Activated CD8-positive, alpha-beta T cell treated with anti-CD3 and anti-CD28 coated beads, Interleukin-2, amount 10 ng/mL, durations not matched to agents 7 days and 5 days (primary cell): ENCODE measurements at places on chromosomes 4 and X.

DNA sequence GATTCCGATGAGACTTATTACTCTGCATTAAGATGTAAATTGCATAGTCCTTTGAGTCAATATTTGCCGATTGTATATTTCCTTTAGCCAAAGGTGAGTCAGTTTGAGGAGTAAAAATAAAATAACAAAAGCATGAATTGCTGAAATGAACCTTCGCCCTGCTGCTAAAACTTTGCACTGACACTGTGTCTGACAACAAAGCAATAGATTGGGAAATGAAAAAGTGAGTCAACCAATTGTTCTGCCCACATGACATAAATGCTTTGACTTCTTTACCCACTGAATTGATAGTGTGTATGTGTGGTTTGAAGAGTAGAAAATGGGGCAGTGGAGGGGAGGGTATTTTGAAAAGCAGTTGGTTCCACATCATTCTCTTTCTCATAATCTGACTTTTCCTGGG, 88.4 kb upstream of the AFF2 start:
- no peak for DNase-seq

- DNase-seq = no peak
These were observed 2308.1 kb upstream of the AGA start for GRCh38 chr4:179750374-179750773.

- no peak for DNase-seq
These were observed 37.0 kb downstream of the XK start for GRCh38 chrX:37722595-37722994.

GRCh38 chr4:74109116-74109869, 10.3 kb upstream of the CXCL2 start:
- no peak for DNase-seq

GRCh38 chrX:150990910-150991309, 7.8 kb downstream of the HMGB3 start:
- DNase-seq = no peak

GRCh38 chr4:172822331-172822730, 346.3 kb upstream of the GALNT7 start:
- DNase-seq = no peak

DNA sequence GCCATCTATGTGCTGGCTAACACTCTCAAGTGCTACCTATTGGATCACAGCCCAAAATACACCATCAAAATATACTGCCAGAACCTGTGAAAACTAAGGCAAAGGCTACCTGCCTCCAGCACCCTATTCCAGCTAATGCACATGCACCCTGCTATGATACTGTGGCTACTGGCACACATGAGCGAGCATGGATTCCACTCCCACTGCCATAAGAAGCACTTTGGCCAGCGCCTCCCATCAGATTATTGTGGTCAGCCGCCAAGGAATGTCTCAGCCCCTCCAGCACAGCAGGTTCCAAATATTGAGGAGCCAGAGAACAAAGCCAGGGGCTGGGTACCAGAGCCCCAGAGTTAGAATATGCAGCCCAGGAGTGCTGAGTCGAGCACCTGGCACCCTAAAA, 32.5 kb upstream of the TMPRSS11F start:
- DNase-seq = no peak

GRCh38 chr4:111216791-111217190, 593.9 kb upstream of the PITX2 start:
- DNase-seq = no peak

DNA sequence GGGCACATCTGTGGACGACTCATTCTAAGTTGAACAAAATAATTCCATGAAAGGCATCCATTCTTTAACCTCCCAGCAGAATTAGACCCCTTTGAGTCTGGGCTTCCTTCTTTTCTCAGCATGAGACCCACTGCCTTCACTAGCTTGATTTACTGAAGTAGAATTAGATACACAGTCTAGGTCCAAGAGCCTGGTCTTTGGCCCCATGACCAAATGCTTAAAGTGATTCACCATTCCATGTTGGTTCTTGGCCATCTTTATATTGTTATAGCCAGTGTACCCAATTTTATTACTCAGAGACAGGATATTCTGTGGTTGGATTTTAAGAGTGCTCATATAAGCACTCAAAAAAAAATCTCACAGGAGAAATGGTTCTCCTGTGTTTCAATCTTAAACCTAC, 155.3 kb upstream of the GPC4 start:
- DNase-seq = no peak

GRCh38 chr4:171813526-171814250, 484 bp downstream of the GALNTL6 start:
- DNase-seq = no peak

- DNase-seq = no peak
These were observed 247 bp upstream of the PPA2 start for GRCh38 chr4:105474099-105474518.

DNA sequence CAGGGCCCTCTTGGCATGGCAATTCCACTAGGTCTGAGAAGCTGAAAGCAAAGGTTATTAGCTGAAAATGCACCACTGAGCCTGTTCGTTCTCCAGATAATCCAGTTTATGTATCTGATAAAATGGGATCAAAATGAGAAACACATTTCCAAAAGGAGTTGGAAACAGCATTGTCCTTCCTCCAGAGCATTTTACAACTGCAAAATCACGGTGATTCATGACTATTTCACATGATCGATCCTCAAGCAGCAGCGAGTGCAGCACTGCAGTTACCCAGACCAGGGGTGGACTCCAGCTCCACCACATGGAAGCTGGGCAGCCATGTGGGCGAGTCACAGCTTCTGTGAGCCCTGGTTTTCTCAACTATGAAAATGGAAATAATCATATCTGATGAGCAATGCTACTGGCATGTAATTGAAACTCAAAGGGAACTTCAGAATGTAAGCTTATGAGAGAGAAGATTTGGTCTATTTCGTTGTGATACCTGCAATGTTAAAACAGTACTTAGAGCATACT, 78.7 kb upstream of the MSX1 start:
- DNase-seq = no peak

DNA sequence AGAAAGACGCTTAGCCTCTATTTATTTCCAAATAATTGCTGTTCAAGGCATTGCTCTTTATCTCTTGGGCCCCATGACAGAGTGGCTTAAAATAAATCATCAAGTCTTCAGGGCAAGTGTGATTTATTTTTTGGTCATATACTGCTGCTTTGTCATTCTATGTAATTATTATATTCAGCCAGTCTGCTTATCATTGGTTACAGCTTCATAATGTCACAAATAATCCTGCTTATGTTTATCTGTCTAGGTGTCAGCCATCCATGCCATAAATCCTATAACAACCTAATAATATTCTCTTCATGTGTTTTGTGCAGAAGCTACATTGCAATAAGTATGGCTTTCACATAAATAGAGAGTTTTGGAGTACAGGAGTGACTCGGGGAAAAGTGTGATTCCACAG, 41.0 kb downstream of the HHIP start:
- DNase-seq = no peak

- DNase-seq = no peak
These were observed 262.9 kb upstream of the CXorf51A start for GRCh38 chrX:147077472-147077871.

DNA sequence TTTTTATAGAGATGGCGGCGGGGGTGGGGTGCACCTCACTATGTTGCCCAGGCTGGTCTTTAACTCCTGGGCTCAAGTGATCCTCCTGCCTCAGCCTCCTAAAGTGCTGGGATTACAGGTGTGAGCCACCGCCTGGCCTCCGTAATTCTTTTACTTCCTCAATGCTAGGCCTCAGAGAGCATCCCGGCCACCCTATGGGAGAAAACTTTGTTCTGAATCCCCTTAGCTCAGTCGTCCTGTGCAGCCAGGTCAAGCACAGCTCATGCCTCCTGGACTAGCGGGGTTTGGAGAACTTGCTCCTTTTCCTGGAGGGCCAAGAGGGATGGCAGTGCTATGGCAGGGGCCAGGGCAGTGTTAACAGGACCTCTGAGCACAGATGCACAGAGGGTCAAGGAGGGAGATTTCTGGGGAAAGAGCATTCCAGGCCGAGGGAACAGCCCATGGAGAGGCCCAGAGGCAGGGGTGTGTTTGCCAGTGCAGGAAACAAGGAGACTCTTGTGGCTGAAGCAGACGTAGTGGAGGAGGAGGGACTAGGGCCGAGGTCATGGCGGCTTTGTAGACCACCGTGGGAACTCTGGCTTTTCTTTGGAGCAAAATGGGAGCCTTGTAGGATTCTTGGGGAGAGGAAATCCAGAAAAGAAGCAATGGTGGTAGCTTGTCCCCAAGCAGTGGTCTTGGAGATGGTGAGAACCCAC, 9.8 kb upstream of the TNIP2 start:
- no peak for DNase-seq

DNA sequence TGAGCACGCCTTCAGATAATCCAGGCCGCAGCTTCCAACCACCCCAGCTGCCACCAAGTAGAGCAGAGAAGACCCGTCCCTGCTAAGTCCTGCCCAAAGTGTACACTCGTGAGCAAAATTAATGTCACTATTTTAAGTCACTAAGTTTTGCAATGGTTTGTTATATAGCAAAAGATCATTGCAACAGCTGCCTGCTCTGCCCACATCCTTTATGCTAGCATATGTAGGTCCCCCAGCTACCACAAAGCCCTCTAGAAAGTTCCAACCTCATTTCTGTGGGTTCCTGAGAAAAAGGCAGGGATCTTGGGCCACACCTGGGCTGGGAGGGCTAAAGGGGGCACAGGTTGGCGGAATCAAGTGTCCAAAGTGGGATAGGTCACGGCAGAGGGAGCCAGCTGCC, 346.9 kb downstream of the BCOR start:
- peak; percentile 38 for DNase-seq

- DNase-seq = no peak
These were observed 137.2 kb downstream of the DIPK2B start for GRCh38 chrX:45063319-45064095.

DNA sequence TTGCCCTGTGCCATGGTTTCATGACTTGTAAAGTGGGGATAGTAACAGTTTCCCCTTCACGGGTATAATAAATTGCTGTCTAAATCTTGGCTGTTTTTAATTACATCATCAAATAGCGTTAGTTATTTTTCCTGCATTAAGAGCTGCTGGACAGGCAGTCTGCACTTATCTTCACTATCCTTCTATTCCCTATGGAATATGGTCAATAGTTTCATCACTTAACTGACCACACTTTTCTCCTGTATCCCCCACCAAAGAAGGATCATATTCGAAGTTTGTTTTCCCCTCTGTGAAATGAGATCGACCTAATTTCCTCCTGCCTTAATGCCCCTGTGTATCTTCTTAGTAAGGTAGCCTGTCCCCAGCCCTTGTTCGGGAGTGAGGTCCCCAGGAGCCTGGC, 133.2 kb downstream of the SHROOM3 start:
- DNase-seq = no peak

GRCh38 chr4:105276361-105277104, 129.9 kb downstream of the TET2 start:
- DNase-seq = no peak

- no peak for DNase-seq
These were observed 64.0 kb downstream of the GPRASP3 start for GRCh38 chrX:102784550-102784949.

- DNase-seq = no peak
These were observed 45.2 kb downstream of the CXCL13 start for GRCh38 chr4:77650787-77651186.

DNA sequence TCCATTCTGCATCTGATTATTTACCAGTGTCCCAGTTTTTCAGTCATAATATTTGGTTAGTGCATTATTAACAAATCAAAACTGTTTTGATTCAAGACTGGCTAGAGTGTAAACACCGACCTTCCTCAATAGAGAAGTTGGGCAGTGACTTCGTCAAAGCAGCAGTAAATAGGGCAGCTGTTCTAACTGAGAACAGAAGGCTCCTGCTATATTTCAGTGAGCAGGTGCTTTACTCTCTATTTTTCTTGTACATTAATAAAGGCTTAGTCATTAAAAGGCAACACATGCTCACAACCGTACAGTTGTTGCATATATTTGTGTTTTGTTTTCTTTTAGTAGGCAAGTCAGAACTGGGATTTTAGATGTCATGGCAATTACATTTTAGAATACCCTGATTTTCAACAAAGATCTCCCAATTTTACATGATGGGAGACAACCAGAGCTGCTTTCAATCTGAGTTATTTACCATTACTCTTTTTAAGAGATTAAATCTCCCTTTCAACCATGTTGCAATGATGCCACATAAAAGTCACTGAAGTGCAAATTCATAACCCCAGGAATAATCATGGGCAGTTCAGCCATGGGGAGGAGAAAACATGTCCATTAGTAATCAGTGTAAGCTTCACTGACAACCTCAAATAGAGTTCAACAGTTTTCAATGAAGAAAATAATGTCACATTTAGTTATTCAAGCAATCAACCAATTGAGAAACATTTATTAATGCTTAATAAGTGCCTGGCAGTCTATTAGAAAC, 233.3 kb downstream of the NDST4 start:
- DNase-seq = no peak

GRCh38 chr4:168612450-168613135, 115.7 kb downstream of the PALLD start:
- no peak for DNase-seq

DNA sequence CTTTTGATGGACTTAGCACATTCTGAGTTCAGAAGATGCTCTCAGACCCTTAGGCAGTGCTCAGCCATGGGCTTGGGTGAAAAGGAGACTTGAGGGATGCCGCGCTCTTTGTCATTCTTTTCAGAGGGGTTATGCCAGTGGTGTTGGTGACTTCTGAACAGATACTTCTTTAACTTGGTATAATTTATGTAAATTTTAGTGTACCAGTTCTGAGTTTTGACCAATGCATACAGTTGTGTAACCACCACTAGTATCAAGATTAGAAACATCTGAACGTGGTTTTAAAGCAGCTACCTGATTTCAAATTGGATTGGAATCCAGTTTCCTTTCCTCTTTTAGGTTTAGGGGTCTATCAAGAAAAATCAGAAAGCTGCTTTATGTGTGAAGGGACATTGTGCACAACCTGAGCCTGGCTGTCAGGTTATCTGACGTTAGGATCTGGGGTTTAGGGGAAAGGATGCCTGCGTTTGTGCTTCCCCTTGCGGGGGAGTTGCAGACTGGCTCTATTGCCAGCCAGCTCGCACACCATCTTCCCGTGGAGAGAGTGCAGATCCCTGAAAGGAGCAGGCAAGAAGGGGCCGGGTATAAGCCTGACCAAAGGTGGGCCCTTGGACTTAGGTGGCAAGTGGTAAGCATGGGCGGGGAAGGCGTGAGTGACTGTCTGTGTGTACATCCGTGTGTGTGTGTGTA, 19.0 kb downstream of the SMS start:
- no peak for DNase-seq
